ENCODE measurements at places on chromosomes 2 and 18. TPM values are rescaled to one million over a fixed set of nuclear protein-coding genes. Genes with fewer than 3 reads are reported as not detected.

DNA sequence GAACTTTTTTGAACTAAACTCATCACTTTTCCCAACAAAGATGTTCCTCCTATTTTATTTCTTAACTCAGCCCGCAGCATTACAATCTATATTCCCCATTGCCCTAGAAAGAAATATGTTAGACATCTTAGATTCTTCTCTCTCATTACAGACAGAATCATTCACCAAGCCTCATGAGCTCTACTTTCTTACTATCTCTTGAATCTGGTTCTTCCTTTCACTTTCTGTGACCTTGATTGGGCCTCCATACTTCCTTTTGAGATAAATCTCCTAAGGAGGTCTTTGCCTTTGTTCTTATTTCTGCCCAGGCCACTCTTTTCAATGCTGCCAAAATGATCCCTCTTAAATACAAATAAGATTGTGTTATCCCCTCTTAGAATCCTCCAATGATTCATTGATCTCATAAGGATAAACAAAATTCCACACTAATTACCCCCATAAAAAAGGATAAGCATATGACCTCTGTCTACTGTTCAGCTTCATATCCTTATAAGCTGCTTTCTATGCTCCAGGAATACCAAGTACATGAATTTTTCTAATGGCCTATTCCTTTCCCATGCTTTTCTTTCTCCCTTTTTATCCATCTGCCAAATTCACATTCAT, 400.0 kb downstream of the ARHGAP15 start:
- DNase-seq: no peak

DNA sequence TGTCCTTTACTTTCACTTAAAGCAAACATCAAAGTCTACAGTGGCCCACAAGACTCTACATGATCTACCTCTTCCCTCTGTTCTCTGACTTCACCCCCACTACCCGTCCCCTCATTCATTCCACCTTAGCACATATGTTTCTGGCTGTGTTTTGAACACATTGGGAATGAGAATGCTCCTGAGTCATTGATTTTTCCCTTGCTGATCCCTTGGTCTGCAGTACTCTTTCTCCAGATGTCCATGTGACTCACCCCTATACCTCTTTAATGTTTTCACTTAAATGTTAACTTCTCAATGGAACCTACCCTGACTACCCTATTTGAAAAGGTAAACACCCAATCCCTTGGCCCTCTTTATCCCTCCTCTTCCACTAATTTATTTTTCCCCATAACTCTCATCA, 30.7 kb upstream of the FRZB start:
- DNase-seq: no peak

DNA sequence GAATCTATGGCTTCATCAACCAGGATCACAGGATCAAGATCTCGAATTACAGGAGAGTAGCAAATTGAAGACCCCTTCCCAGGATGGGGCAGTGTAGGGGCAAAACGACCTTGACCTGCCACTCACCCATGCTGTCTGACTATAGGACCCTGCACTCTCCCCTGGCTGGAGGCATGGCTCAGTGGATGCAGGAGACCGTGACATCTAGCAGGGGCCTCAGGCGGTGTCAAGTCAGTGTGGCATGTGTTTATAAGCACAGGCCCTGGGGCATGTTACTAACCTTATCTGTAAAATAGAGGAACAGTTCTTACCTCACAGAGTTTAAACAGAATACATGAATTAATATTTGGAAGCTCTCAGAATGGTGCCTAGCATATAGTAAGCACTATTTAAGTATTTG, 3.5 kb downstream of the HAAO start:
- DNase-seq: no peak

DNA sequence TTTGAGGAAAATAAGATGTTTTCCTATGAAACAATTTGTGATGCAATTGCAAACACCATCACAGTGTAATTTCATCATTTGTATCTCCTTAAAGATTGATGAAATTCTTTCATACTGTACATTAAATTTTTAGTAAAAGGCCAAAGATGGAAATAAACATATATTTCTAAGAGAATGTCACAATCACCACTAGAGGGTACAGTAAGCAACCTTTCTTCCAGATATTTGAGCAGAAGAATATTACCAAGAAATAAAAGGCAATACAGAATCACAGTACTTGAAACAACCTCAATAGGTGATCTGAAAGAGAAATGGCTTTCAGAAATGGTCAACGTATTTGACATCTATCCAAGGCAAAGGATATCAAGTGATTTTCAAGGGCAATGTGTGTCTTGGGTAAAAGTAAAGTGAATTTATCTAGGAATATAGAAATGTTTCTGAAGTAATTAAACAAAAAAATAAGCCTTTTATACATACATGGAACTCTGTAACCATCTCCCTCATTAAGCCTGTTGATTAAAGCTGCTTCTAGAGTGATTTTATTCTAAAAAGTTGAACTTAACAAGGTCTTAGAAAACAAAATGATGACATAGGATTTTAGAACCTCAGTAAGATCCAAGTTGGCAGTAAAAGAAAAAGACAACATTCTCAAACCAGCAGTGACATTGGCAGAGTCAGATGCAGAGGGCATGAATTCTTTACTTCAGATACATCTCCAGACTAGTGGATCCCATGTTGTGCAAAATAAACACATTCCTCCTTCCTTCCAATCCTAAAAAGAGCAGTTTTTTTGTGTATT, 90.3 kb upstream of the SESTD1 start:
- DNase-seq: peak; percentile 54

DNA sequence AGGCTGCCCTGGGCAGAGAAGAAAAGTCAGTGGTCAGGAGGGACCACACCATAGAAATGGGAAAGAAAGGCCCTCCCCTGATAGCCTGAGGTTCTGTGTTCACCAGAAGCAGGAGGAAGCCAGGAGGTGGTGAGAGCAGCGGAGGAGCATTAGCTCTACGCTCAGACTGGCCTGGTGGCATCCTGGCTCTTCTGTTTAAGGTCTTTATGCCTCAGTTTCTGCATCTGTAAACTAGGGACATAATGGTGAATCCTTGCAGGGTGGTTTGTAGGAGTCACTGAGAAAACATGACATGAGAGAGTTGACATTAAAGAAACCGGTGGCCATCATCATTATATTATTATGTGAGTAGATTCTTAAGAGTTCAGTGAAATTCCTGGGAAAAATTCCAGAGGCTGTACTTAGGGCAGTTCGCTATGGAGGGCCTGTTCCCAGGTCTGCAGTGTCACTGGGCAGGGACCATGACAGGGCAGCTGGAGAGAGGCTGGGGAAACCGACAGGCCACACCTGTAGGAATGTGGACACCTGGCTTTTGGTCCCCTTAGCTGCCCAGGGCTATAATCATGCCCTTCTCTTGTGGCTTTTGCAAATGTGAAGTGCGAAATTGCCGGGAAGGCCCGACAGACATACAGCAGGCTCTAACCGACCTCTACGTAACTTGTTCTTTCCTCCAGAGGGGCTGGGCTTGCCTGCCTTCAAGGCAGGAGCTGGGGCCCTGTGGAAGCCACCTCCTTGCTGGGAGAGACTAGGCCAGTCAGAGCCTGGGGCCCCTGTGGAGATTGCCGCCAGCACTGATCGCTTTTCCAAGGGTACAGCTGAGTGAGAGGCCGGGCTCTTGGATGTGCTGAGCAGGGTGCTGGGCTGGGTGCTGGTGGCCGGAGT, 31.0 kb downstream of the GLI2 start:
- DNase-seq: no peak

GRCh38 chr2:145339646-145340045, 819.7 kb upstream of the ZEB2 start:
- DNase-seq: no peak

Gene HOXD11
- polyA plus RNA-seq: 0.51 TPM

Gene HRH4
- 0.29 TPM for polyA plus RNA-seq

- DNase-seq: no peak
Measured at GRCh38 chr2:47010176-47010575, 94.6 kb upstream of the MCFD2 start.

Gene GDF7
- 1.4 TPM for polyA plus RNA-seq

GRCh38 chr2:8214036-8214615, 467.7 kb upstream of the ID2 start:
- no peak for DNase-seq

- no peak for DNase-seq
Measured at GRCh38 chr2:9594366-9595054, 36.3 kb downstream of the YWHAQ start.

GRCh38 chr2:119983108-119983507, 29.8 kb upstream of the EPB41L5 start:
- DNase-seq: no peak

Gene ACMSD
- 0.40 TPM for polyA plus RNA-seq

- no peak for DNase-seq
Measured at GRCh38 chr2:239269173-239269885, 131.5 kb downstream of the HDAC4 start.

DNA sequence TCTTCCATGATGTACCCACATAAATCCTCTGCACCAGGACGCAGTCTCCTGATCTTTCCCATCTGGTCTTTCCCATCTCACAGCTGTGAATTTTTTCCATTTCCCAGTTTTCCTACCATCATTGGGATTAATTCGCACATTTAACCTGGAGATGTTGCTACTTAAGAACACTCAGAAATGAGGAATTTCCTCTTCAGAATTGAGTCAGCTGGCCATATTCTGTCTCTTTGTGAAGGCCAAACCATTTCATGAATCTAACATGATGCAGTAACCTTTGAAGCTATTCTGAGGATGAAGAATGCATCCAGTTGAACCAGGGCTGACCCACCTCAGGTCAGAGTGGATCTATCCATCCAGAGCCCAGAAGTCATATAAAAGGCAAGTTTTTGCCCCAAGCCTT, 326.8 kb downstream of the SETBP1 start:
- DNase-seq: no peak

DNA sequence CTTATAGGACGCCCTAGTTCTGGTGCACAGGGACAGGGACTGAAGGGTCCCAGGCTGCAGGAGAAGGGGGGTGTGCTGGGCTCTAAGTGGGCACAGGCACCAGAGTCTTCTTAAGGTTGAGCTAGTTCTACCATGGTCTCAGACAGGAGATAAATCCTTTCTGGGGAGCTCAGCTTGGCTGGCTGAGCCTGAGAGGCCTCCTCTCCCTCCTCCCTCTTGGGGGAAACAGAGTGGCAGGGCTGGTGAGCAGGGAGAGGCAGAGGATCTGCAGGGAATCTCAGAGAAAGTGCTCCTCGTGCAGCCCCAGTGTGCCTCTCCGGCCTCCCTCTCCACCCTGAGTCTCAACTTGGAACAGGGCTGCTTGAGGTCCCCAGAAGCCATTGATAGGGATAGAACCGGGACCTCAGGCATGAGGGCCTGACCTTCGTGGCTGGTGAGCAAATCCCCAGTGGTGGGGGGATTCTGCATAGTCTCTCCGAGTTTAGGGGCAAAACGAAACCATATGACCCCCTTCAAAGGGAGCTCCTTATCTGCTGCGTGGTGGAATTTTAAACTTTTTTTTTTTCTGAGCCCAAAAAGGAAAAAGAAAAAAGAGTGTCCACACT, 2.0 kb downstream of the GDF7 start:
- DNase-seq: no peak

Gene ASB18
- polyA plus RNA-seq: 0.06 TPM

DNA sequence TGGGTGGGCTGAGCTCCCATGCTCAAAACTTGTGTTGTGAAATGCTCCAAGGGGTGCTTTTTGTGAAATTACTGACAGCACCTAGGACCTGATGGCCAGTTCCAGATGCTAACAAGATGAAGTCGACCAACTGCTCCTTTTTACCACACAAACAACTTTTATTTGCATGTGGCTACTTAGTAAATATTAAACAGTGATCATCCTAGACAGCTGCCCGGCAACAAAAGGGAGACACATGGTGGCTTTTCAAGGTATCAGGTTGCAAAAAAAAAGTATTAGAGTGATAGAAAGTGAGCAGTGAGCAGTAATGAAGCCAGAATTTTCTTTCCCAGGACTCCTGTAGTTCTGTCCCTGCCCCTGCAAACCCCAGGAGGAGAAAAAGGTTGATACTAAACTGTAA, 118.5 kb downstream of the RPIA start:
- DNase-seq: no peak

Gene RMC1
- 35.4 TPM for polyA plus RNA-seq

Gene MARCHF4
- 38.0 TPM for polyA plus RNA-seq

DNA sequence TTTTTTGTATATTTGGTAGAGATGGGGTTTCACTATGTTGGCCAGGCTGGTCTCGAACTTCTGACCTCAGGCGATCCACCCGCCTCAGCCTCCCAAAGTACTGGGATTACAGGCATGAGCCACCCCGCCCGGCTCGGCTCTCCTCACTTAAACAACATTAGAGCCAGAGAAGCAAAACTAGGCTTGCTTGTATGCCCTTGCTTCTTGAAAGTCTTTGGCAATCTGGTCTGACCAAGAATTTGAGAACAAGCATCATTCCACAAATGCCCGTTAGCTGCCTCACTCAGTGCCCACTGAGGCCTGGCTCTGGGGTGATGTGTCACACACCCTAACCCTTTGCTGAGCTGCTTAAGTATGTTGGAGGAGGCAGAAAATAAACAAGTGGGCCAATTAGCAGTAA, 33.5 kb downstream of the SOWAHC start:
- no peak for DNase-seq

DNA sequence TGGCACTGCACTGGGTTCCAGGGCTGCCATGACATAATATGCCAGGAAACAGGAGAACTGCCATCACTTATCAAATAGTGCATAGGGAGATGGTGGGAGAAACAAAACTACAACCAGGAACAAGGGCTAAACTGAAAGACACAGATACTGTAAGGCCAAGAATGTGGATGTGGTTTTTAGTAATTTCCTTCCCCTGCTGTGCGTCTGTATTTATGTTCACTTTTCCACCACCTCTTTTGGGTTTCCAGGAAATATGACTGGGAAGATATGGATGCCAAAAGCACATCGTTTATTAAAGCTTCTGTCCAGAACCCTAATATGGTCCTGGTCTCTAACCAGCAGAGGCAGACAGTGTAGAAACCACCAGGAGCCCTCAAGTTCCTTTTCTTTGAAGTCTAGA, 759.7 kb upstream of the FANCL start:
- no peak for DNase-seq

DNA sequence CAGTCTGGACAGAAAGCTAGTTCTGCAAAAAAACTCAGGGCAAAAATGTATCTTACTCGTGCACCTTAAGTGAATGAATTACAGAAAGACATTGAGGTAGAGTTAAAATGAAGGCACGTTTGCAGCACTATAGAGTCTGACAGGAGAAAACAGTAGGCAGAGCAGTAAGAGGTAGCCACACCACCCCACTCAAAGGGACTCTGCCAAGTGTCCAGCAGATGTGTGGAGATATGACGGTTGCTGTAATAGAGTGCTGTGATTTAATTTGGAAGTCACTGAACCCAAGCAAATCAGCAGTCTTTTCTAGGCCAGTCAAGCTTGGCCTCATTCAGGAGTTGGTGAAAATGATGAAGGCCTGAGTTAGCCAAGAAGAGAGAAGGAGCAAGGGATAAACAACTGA, 464.4 kb downstream of the PTPRM start:
- no peak for DNase-seq

DNA sequence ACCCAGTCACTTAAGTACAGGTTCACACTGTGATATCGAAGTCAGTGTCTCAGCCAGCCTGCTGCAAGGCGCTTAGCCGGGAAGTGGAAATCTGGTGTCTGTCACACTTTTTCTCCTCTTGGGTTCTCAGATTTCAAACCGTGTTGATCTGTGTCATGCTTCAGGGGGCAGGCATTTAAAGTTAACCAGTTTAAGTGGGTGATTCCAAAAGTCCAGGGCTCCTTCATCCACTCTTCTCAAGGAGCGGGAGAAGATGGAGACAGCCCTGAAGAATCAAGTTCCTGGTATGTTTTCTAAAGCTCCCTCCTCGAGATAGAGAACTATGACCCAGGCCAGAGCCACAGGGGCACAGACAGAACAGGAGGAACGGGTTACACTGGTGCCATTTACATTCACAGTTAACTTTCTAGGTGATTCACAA, 331.7 kb downstream of the GBX2 start:
- DNase-seq: no peak

Gene MAPK4
- 27.1 TPM for polyA plus RNA-seq

Gene DSG2
- polyA plus RNA-seq: 1.3 TPM

- no peak for DNase-seq
Measured at GRCh38 chr2:31141443-31142085, 3.3 kb upstream of the GALNT14 start.

Gene CDKL4
- 1.3 TPM for polyA plus RNA-seq

Gene TMEM163
- 77.7 TPM for polyA plus RNA-seq

Measured in spinal cord (tissue), 10 donors.